NCI-H1105 (cell line): ENCODE measurements at places on chromosomes 11 and 22.

DNA sequence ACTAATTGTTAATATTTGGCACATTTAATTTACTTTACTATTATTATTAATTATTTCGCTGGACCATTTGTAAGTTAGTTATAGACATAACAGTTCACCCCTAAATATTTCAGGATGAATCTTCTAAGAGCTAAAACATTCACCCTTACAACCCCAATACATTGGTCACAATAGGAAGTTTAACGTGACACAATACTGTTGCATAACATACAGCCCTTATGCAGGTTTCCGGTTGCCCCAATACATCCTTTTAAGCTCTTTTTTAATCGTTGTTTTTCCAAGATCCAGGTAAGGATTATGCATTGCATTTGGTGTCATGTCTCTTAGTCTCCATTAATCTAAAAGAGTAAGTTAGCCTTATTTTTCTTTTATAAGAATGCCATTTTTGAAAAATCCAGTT lies 71.2 kb downstream of the HSD17B12 start:
- DNase-seq: no peak

DNA sequence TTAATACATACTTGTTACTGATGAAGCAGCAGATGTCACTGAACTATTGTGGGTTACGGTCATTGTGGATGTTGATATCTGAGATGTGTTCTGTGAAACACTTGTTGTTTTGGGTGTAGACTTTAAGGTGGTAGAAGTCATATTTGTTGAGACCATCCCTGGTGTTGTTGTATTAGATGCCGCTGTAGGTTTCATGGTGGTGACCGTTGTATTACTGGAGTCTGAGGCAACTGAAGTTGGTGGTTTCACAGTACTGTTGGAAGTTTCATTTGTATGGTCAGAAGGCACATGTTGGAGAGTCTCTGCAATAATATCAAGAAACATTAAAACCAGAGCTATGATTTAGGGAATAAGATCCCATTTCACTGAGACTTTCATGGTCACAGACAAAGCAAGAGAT lies 50.7 kb downstream of the TMEM123 start:
- DNase-seq: no peak

DNA sequence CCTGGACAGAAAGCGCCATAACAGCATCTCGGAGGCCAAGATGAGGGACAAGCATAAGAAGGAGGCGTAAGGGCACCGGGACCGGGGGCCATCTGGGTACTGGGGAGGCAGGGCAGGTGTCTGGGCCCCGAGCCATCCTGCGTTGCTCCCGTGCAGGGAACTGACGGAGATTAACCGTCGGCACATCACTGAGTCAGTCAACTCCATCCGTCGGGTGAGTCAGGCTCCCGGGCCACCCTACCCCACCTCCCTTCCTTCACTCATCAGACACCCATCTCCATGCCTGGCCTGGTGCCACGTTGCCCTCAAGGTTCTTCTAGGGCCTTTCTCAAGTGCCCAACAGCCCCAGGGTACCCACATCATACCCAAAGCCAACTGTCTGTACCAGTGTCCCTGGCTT lies 15.0 kb downstream of the PLCB3 start:
- DNase-seq: no peak

GRCh38 chr11:62223095-62223494 lies 14.6 kb downstream of the SCGB2A1 start:
- DNase-seq: peak; percentile 34
